ENCODE measurements at places on chromosomes 11 and 22. TPM values are rescaled to one million over a fixed set of nuclear protein-coding genes. Genes with fewer than 3 reads are reported as not detected.

The OR8A1 gene
- not detected for total RNA-seq

The KIF18A gene
- total RNA-seq = 11.8 TPM

The MFNG gene
- 147 TPM for total RNA-seq

The PANX2 gene
- total RNA-seq = 0.39 TPM

The POU2F3 gene
- total RNA-seq = 0.10 TPM

Data from mammary microvascular endothelial cell (primary cell).